ENCODE measurements at places on chromosomes 2 and 18.

DNA sequence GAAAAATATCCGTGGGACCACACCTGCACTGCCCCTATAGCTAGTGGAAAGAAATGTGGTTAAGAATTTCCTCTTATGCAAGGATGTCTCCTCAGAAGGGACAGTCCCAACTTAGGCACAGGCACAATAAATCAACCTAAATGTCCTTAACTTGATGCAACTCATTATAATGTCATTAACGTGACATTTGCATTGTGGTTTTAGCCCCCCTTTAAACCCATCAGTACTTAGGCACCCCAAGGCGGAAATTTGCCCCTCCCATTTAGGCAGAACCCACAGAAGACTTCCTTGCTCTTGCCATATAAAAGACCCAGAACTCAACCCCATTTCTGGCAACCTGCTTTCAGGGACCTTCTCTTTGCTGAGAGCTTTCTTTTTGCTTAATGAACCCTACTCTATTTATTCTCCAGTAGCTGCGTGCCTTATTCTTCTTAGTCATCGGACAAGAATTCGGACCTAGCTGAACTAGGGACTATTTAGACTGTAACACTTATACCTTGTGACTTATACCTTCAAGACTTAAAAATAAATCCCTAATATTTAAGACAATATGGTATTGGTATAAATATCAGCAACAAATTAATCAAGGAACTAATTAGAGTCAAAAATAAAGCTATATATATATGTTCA, 1281.6 kb upstream of the TMEFF2 start:
- DNase-seq = no peak

DNA sequence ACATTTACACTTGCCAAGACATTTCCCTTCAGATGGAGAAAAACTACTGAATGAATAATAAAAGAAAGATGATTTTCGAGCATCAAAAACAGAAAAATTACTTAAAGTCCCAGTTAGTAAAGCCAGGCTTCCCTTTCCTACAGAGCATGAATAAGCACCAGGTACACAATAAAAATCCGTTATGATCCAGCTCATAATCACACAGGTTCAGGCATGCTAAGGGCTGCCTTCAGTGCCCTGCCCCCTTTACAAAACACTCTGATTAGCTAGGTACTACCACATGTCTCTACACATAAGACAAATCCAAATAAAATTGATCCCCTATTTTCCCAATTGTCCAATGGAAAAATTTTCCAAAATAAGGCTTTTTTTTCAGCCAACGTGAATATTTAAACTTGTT, 413.2 kb upstream of the LRATD1 start:
- DNase-seq = no peak

- DNase-seq = no peak
Observed at GRCh38 chr18:76212960-76213359, 282.1 kb downstream of the ZNF516 start.

DNA sequence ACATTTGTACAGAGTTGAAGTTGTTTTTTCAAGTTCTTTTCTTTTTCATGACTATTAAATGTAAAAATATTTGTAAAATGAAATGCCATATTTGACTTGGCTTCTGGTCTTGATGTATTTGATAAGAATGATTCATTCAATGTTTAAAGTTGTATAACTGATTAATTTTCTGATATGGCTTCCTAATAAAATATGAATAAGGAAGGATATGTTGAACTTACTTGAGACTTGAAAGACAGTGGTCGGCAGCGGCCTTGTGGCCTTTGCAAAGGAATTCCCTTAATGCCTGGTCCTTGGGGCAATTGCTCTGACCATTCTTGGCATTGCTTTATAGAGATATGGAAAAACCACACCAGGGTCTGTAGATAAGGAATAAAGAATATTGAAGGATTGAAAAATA, 25.9 kb upstream of the TMEM87B start:
- no peak for DNase-seq

DNA sequence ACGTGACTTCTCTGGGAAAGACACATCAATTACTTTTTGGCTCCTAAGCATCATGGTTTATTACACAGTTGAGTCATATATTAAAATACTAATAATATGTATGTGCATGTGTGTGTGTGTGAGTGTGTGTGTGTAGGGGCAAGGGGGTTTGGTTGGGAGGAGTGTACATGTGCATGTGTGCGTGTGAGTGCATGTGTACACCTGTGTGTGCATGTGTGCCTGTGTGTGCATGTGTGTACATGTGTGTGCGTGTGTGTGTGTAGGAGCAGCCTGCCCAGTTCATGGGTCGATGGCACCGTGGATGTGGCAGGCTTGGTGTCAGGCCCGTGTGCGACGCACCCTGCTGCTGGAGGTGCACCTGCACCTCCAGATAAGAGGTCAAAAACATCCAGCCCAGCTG, 99.0 kb upstream of the SNTG2 start:
- DNase-seq = no peak

DNA sequence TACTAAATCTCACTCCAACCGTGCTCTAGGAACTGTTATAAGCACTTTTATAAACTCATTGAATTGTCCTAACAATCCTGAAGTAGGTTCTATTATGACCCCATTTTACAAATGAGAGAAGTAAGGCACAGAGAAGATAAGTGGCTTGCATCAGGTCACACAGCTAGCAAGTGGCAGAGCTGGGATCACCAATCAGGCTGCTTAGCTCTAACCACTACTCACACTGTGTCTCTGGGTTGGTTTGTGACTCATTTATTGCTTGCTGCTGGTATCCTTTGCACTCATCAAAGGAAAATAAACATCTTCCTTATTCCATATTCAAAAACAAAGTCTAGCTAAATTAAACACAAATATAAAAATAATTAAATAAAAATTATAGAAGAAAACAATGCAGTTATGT, 42.5 kb upstream of the IL1R2 start:
- DNase-seq = peak; percentile 11

DNA sequence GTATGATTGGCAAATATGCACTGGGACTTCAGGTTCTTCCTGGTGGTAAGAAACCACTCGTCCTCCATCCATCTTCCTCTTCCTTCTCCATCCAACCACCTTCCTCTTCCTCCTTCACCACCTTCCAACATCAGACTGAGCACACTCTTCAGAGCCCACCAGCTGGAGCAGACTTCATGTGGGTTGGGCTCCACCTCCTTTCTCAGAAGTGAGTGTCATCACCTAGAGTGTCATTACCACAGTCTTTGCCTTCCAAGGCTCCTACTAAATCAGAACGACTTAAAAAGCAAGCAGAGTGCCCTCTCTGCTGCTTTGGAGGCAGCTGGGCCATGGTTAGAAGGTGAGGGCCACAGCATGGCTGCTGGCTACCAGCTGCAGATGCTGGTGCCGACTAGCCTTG, 171.6 kb downstream of the SH3RF3 start:
- no peak for DNase-seq

GRCh38 chr2:38731684-38732221, 19.4 kb downstream of the SRSF7 start:
- DNase-seq = no peak

DNA sequence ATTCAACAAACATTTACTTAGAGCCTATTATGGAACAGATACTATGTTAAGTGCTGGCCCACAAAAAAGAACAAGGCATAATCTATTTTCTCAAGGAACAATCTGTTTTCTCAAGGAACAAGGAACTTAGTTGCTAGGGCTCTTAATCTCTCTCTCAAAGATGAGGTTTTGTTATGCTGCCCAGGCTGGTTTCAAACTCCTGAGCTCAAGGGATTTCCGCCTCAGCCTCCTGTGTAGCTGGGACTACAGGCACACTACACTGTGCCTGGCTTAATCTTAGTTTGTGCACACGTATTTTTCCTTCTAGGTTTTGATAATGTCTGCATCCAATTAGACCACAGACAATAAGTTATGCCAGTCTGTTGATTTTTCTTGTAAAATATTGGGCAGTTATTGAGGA, 89.5 kb downstream of the PTH2R start:
- no peak for DNase-seq

- no peak for DNase-seq
Observed at GRCh38 chr2:43246641-43247040, 20.2 kb upstream of the ZFP36L2 start.

GRCh38 chr18:35580701-35581539, 620 bp upstream of the GALNT1 start:
- peak; percentile 62 for DNase-seq

DNA sequence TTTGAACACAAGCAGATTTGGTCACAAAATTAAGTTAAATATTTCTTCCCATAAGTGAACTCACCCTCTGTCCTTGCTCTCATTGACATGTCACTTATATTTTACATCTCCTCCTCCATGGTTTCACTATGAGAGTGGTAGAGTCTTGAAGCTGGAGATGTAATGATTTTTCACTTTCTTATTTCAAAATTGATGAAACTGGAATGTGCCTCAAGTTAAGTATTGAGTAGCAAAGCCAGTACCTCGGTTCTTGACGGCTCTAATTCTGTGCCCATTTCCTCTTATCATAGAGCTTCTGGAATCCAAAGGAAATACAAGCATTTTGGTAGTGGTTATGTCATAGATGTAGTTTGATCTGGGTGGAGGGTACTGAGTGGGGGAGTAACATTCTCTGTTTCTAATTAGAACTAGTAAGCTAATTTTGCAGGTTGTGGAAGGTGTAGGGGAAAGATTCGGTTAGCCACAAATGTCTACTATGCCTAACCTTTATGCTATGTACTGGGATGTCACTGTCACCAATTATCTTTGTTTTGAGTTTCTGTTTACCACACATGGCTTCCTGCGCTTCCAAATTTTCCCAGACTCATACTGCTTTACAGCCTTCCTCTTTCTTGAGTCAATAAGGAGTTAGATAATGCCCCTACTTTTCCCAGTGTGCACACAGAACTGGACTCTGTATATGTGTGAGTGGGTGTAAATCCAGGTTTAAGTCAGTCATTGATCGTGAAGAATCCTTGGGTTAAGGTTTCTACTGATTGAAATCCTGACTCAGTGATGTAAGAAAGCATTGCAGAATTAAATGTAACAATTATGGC, 96.8 kb downstream of the DIS3L2 start:
- no peak for DNase-seq

GRCh38 chr2:127594116-127594591, 51.8 kb upstream of the GPR17 start:
- no peak for DNase-seq

DNA sequence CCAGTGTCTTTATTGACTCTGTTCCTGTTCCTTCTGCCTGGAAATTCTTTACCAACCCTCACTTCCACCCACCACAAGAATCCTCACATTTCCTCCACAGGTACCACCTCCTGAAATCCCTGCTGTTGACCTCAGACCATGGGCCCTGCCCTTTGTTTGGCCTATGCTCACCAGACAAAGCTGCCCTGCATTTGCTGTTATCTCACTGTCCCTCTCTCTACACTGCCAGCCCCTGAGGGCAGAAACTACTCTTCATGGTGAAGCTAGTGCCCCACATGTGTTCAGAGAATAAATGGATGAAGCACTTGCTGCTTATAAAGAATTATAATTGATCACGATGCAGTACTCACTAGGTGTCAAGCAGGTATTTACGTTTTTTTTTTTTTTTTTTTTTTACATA, 608.4 kb downstream of the TSN start:
- DNase-seq = no peak

DNA sequence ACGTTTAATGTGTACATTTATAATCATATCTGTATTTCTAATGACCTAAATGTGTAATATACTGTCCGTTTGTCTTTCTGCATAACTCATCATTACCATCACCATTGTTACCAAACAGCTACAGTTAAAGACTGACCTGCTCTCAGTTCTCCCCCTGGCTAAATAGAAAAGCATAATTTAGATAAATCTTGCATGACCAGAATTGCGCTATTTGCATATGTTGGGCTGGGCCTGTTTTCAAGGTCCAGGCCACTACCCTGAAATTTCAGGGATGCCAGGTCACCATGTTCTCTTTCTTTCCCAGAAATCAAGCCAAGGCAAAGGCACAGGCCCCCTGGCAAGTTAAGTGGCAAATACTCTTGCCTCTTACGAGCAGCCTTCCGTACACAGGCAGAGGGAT, 78.4 kb downstream of the MARCHF4 start:
- DNase-seq = no peak

- no peak for DNase-seq
Observed at GRCh38 chr2:109331081-109331480, 202.1 kb downstream of the SH3RF3 start.

GRCh38 chr18:13236411-13236810, 17.9 kb downstream of the LDLRAD4 start:
- DNase-seq = no peak

DNA sequence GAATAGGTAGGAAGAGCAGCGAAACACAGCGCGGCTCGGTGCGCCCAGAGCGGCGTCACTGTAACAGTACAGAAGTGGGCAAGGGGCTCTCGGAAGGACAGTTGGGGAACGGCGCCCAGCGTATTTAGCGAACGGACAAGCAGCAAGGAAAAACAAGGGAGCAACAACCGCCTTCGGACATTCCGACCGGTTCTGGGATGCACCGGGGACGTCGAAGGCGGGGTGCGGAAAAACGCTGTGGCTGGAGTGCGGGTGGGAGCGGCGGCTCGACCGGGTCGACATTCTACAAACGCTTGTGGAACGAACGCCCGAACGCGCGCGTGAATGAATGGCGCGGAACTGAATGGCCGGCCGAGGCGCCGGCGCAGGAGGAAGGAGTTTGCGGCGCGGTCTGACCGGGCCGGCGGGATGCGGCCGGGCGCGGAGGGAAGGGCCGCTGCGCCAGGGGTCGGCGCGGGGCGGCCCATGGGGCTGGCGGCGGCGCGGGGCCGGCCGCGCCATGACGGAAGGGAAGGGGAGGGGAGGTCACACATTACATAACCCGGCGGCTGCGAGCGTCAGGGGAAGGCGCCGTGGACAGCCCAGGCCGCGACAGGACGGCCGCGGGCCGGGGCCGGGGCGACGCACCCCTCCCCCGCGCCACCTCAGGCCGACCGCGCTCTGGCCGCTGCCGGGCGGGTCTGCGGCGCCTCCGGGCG, 605 bp downstream of the REV1 start:
- DNase-seq = peak; percentile 56

DNA sequence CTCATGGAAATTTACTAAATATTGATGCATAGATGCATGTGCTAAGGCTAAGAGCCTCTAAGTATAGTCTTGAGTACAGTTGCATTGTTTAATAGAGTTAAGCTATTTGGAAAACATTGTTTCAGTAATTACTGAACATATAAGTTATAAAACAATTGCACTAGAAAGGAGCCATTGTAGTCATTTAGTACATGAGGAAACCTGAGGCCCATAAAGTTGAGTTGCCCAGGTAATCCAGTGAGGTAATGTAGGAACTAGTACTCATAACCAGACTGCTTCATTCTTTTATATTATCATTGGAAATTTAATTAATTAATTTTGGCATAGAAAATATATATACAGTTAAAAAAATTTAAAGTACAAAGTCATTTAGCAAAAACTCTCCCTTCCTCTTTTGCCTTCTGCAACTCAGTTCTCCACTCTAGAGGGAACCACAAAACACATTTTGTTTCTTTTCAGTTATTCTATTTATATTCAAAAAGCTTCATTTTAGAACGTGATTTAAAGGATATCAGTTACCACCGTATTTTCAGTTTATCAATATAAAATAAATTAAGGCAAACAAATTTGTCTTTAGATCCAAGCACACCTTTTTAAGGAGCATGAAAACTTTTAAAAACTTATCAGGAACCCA, 27.8 kb upstream of the TBR1 start:
- DNase-seq = no peak

- no peak for DNase-seq
Observed at GRCh38 chr2:3024401-3024935, 353.1 kb downstream of the EIPR1 start.

Data from activated T-cell treated with anti-CD3 and anti-CD28 coated beads, Interleukin-2, amount 50 U/mL, for 72 hours (primary cell).